HT1080 (cell line): ENCODE measurements at places on chromosomes 12 and 14. TPM values are rescaled to one million over a fixed set of nuclear protein-coding genes. Genes with fewer than 3 reads are reported as not detected.

The ANO4 gene
- 0.26 TPM in 1 of 2 replicates, not detected in the other for total RNA-seq

The PRIM1 gene
- total RNA-seq = 56.7 and 61.0 TPM in 2 replicates

The EPYC gene
- total RNA-seq = not detected in 2 replicates

The ZFHX2 gene
- 0.63 and 1.2 TPM in 2 replicates for total RNA-seq

The DNAJC22 gene
- 8.3 and 9.1 TPM in 2 replicates for total RNA-seq

The PTMS gene
- total RNA-seq = 105 and 148 TPM in 2 replicates

The PLEKHD1 gene
- total RNA-seq = not detected in 2 replicates

The TSHR gene
- not detected in 2 replicates for total RNA-seq

The PTPN21 gene
- 2.6 and 3.8 TPM in 2 replicates for total RNA-seq

The MYL6B gene
- total RNA-seq = 127 and 137 TPM in 2 replicates

The IRF9 gene
- total RNA-seq = 5.0 and 7.8 TPM in 2 replicates

The LRTM2 gene
- total RNA-seq = not detected in 2 replicates

The KRT74 gene
- not detected in 2 replicates for total RNA-seq

The CDCA3 gene
- total RNA-seq = 129 and 190 TPM in 2 replicates

The NEUROD4 gene
- not detected in 2 replicates for total RNA-seq

The SCNN1A gene
- total RNA-seq = 0.11 and 1.8 TPM in 2 replicates

The KCNJ8 gene
- 1.6 and 2.0 TPM in 2 replicates for total RNA-seq

The DDX23 gene
- total RNA-seq = 82.8 and 90.7 TPM in 2 replicates

The PRR4 gene
- total RNA-seq = 1.8 and 3.4 TPM in 2 replicates

The KRT2 gene
- not detected in 2 replicates for total RNA-seq

The MUCL1 gene
- not detected in 2 replicates for total RNA-seq

The RNASE8 gene
- not detected in 2 replicates for total RNA-seq

The GYS2 gene
- not detected in 2 replicates for total RNA-seq

The FAM90A1 gene
- not detected in 2 replicates for total RNA-seq

The PZP gene
- not detected in 2 replicates for total RNA-seq

The FGF23 gene
- not detected in 2 replicates for total RNA-seq

The GZMH gene
- not detected in 2 replicates for total RNA-seq

The POTEM gene
- 0.10 TPM in 1 of 2 replicates, not detected in the other for total RNA-seq

The DHRS1 gene
- total RNA-seq = 6.0 and 6.9 TPM in 2 replicates

The MCRS1 gene
- 99.1 and 106 TPM in 2 replicates for total RNA-seq

The NYNRIN gene
- 0.03 and 0.05 TPM in 2 replicates for total RNA-seq

The FAM186B gene
- total RNA-seq = 0.17 and 0.64 TPM in 2 replicates

The SERPINA9 gene
- total RNA-seq = not detected in 2 replicates

The CLMN gene
- total RNA-seq = 3.8 and 4.2 TPM in 2 replicates

The VWF gene
- total RNA-seq = not detected in 2 replicates

The ANAPC7 gene
- 79.0 and 84.2 TPM in 2 replicates for total RNA-seq

The ALKBH1 gene
- 19.3 and 20.3 TPM in 2 replicates for total RNA-seq

The CHGA gene
- total RNA-seq = not detected in 2 replicates

The HNRNPC gene
- 1,396 and 1,870 TPM in 2 replicates for total RNA-seq

The SERPINA6 gene
- 0.51 TPM in 1 of 2 replicates, not detected in the other for total RNA-seq

The AMDHD1 gene
- 0.13 and 0.43 TPM in 2 replicates for total RNA-seq

The KCNK13 gene
- total RNA-seq = 0.13 and 0.45 TPM in 2 replicates

The OR10G3 gene
- total RNA-seq = not detected in 2 replicates

The TMEM119 gene
- total RNA-seq = 0.03 and 0.23 TPM in 2 replicates

The ASIC1 gene
- total RNA-seq = 6.0 and 9.5 TPM in 2 replicates

The CPNE8 gene
- 14.1 and 17.3 TPM in 2 replicates for total RNA-seq

The CPM gene
- total RNA-seq = not detected in 2 replicates

The COX8C gene
- total RNA-seq = not detected in 2 replicates

The MYF6 gene
- not detected in 2 replicates for total RNA-seq

The BBS10 gene
- 9.4 and 11.5 TPM in 2 replicates for total RNA-seq

The FAM222A gene
- 1.9 TPM in 2 replicates for total RNA-seq

The IQSEC3 gene
- 0.47 TPM in 1 of 2 replicates, not detected in the other for total RNA-seq

The GRIP1 gene
- 0.37 and 1.5 TPM in 2 replicates for total RNA-seq
